ENCODE measurements at places on chromosomes 1 and 21. TPM values are rescaled to one million over a fixed set of nuclear protein-coding genes. Genes with fewer than 3 reads are reported as not detected.
A peak's percentile ranks its signal among the peaks of the same experiment; 100 is the strongest.

B3GALT5 gene
- 2.6 TPM for total RNA-seq

LCE1B gene
- not detected for total RNA-seq

SLFNL1 gene
- total RNA-seq = 0.37 TPM

GRCh38 chr21:28473530-28474220 lies 519.0 kb downstream of the LTN1 start:
- DNase-seq = no peak
- H3K4me1 ChIP-seq = no peaks in the 10 kb centered on the region
- no peak overlapping the region for H3K4me3 ChIP-seq
- no peak overlapping the region for H3K27ac ChIP-seq
- peaks cover 5% of the 10 kb centered on the region for H3K36me3 ChIP-seq
- H3K27me3 ChIP-seq = peaks cover 5% of the 10 kb centered on the region

DNA sequence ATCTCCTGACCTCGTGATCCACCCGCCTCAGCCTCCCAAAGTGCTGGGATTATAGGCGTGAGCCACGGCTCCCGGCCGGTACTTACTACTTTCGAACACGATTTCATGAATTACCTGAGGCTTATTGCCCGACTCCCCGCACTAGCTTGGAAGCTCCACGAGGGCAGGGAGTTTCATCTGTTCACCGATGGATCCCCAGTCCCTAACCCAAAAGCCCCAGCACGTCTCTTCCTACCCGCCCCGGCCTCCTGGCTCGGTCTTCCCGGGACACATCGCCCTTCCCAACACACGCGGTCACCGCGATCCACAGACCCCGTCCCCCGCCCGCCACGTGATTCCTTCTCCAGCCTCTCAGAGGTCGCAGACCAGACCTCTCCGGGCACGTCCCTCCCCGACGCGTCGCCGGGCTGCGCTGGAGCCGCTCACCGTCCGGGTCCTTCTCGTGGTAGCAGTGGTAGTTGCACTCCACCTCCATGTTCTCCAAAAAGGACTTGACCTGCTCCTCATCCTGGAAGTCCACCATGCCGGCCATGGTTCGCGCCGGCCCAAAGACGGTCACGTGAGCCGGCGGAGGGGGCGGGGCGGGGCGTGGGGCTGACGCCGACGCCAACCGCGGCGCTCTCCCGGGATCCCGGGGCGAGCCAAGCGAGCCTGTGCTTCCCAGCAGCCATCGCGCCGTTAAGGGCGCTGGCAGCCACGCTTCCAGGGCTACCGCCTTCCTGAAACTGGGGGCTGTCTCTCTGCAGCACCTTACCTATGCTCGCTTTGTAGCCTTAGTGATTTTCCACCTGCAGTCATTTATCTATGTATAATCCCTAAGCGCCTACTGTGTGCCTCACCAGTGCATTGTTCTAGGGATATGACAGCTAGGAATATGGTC lies at the start of gene COA7:
Gene COA7, minus strand, starts transcription at position 553 of the 880 bp plus-strand sequence. Its CDS starts 21 bp downstream, at position 532.
- peak within 1 kb of the TSS; percentile 91 for H3K4me3 ChIP-seq
- peak within 1 kb of the TSS; percentile 98 for H3K27ac ChIP-seq
- peaks cover 4% of the 10 kb centered on the region for H3K36me3 ChIP-seq
- peaks cover 25% of the 10 kb centered on the region for H3K27me3 ChIP-seq
- peaks cover 36% of the 10 kb centered on the region for H3K4me1 ChIP-seq
- DNase-seq = peak; percentile 69

DNA sequence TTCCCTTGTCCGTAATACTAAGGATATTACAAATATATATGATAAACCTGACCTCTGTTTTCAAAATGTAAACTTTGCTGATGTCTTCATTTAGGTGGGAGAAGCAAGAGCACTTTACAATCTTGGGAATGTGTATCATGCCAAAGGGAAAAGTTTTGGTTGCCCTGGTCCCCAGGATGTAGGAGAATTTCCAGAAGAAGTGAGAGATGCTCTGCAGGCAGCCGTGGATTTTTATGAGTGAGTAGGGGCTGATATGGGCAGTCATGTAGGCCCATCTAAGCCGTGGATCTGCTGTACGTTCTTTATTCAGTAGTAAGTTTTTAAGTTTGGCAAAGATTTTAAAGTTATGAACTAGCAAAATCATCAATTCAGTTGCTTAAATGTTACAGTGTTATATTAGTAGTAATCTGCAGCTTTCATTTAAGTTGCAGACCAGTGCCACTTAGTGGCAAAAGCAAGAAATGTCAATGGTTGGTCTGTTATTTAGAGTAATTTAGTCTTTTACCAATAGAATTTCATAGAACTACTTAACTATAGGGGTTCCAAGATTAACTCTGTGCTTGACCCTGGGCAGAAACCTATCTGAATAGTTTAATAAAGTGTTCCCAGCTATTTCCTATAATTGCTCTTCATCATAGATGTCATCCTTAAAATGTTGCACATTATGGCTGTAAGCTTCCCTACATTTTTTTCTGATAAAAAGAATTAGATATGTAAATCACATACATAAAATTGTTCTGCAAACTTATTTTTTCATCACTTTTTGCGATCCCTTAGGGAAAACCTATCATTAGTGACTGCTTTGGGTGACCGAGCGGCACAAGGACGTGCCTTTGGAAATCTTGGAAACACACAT lies 21.3 kb downstream of the GPSM2 start:
- no peak for DNase-seq
- no peak overlapping the region for H3K4me3 ChIP-seq
- H3K27me3 ChIP-seq = no peaks in the 10 kb centered on the region
- no peak overlapping the region for H3K27ac ChIP-seq

Measured in neural crest cell (in vitro differentiated cells).